ENCODE measurements at places on chromosomes 3 and 15. TPM values are rescaled to one million over a fixed set of nuclear protein-coding genes. Genes with fewer than 3 reads are reported as not detected.

The ARL6 gene
- 82.7 TPM for total RNA-seq

The TXNRD3 gene
- total RNA-seq = 15.3 TPM

The NR2F2 gene
- 27.2 TPM for total RNA-seq

The OXTR gene
- total RNA-seq = 1.4 TPM

Data from camera-type eye (tissue), 1 donor.